ENCODE measurements at places on chromosomes 7 and 10.

- DNase-seq: no peak
These were observed 8.6 kb downstream of the MUC3A start for GRCh38 chr7:100957832-100958421.

DNA sequence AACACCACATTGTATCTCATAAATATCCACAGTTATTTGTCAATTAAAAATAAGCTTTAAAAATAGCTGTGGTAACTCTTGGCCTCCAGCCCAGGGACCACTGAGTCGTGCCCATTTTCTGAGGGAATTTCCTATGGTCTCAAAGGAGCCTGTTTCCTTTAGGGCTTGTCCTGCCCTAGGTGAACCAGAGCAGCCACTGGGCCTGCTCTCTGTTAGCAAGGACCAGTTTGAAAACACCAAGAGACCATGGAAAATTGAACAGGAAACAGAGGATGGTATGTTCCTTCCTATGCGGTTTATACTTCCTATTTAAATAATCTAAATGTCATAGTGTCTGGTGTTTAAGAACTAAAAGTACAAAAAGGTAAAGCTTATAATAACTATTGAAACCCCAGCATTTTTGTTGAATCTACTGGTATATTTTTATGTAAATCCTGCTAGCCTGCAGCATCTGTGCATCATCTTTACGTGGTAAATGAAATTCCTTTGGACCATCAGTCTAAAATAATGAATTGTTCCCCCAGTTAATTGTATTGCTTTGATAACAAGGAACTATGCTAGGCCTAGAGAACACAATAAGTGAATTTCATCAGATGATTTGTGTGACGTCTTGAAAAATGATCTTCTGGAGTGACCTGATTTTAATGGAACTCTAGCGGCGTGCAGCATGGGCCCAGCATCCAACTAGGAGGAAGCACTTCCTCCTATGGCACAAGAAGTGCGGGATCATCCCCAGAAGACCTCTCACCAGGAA lies 333.7 kb downstream of the GFRA1 start:
- DNase-seq: peak; percentile 36

DNA sequence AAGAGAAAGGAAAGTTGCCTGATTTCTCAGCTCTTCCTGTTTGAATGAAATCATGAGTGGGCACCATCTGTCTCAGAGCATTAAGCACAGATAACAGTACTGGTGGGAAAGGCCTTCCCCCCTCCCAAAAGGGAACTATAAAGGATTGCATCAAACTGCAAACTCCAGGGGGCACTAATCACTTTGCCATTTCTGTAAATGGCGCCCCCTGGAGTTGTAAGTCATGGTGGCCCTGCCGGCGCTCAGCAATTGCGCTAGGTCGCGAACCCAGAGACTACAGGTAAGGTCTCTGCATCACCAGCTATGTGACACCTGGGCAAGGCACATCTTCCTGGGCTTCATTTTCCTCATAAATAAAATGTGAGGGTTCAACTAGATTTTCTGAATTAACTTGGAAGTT lies 11.1 kb downstream of the LRRC4 start:
- no peak for DNase-seq

- DNase-seq: no peak
These were observed 197.3 kb downstream of the PHF14 start for GRCh38 chr7:11170863-11171568.

DNA sequence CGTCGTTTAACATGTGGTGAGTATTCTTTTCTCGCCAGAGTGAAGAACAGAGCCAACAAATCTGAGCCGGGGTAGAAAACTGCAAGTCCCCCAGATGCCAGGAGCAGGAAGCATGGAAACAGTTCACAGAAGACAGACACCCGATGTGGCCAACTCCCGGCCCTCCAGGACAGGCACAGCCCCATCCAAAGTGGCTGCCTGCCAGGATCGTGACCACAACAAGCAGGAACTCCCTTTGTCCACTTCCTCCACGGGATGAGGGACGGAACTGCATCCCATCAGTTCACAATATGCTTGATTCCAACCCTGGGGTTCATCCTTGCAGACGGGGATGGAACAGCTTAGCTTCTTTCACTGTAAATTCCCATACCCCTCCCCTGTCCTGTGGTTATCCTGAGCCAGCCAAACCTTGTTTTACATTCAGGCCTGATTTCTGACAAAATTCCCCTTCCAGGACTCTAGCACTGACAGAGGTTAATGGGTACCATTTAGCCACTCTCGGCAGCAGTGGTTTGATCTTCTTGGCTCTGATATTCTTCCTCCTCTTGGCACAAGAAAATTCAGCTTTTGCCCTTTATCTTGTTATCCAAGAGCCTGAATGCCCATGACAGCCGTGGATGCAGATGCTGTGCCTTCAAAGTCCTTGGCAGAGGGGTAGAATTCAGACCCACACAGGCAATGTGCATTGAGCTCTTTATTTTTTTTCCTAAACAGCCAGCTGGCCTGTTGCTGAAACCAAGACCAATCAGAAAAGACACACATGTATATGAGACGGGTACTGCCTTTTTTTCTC lies 105.5 kb upstream of the FAM204A start:
- DNase-seq: peak; percentile 55

DNA sequence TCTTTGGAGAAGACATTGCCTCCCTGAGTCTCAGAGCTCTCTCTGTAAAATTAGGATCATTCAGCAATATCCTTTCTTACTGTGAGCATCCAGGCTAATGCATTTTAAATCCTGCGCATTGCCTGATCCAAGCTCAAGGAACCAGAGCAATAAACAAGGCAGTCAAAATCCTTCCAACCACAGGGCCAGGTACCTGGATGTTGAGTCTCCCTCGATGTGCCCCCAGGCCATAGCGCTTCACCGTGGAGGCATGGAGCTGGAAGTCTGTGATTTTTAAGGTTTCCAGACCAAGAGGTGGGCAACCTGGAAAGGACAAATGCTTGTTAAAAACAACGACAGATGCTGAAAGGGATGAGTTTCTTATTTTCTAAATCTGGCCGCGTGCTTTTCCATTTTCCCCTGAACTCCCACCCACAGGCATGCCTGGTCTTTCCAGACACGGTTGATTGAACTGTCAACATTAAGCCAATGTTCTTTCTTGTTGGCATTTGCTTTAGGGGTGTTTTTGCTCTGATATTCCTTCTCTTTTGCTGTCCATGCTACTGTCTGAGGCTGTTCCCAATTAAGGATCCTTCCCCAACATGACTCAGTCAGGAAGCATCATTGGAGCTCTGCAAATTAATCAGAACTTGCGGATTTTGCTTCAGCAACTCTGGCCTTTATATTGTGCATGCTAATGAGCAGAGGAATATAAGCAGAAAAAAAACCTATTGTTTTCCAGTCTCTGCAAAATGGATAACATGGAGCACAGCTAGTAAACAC lies 29.0 kb downstream of the CPXM2 start:
- DNase-seq: peak; percentile 86

GRCh38 chr10:62237966-62238365 lies 30.7 kb downstream of the RTKN2 start:
- no peak for DNase-seq

- no peak for DNase-seq
These were observed 92.4 kb upstream of the TMEM72 start for GRCh38 chr10:44818701-44819127.

DNA sequence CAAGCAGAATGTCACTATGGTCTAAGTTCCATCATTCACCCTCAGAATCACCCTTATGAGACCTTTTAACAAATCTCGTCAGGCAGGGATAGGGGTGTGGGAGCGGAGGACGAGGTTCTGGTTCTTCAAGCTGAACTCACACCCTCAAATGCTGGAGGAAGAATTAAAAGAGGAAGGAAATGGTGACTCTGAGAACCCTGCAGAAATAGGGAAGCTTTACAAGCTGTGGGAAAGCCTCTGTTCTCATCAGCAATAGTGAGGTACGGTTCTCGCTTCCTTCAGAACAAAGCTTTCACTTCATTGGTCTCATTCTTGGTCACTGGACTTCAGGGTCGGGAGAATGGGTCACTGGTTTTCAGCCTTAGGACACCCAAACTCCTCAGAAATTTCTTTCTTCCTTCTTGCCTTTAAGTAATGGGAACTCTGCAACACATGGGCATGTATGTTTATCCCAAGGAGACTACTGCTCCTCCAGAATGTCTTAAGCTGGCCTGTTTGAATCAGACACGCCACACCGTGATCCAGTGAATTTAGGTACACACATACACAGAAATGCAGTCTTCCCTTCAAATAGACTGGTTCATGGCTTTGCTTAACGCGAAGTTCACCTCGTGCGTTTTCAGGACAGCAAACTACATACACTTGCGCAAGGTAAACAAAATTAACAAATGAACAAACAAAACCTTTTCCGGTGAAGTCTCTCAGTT lies 226.0 kb downstream of the SFMBT2 start:
- DNase-seq: no peak

GRCh38 chr7:79988653-79989052 lies 146.0 kb upstream of the GNAI1 start:
- DNase-seq: peak; percentile 60

- no peak for DNase-seq
These were observed 115.7 kb upstream of the NANOS1 start for GRCh38 chr10:118913825-118914224.

DNA sequence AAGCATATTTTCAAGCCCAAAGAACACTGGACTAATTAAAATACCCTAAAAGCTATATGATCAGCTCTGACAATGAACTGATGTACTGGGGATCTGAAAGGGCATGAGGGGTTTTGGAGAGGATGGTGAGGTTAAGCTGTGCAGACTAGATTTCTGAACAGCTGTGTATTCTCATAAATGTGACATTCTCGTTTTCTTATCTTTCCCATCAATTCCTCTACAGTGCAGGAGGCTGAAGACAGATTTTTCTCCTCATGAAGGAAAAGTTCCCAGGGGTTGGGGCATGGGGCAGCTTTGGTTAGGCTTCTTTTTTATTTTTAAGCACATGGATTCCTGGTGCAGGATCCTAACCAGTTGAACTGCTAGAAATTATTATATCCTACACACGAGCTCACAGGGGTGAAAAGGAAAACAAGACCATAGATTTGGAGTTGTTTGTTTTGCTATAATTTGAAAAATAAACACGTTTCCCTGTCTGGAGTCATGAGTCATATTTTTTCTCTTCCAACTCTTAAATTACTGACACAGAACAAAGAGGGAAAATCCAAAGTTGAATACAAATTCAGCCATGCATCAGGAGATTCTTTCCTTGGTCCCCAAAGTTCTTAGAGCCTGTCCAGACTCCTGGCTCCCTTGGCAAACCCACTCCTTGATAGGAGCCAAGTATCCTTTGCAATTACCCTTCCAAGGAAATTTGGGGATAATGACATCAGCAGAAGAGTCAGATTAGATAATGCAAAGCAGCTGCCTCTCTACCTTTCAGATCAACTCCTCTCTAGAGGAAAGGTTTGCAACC lies 147.7 kb upstream of the NPVF start:
- no peak for DNase-seq

GRCh38 chr10:75037171-75038153 lies 74.0 kb upstream of the SAMD8 start:
- no peak for DNase-seq

DNA sequence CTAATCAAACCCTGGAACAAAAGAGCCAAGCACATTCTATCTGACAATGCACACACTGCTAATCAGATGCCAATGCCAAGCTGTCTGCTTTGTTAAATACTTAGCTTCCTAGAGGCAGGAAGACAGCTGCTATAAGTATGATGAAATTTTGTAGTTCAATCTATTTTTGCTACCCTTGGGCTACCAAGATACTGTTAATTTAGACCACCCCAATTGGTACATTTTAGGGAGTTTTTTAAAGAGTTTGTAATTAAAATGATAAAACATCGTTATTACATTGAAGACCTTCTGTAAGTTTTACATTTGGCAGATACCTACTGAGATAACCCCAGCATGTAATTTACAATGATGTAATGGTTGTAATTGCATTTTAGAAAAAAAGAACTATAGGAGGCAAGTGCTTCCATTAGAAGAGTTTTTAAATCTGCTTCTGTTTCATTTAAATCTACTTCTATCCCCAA lies 268.5 kb downstream of the ADK start:
- DNase-seq: no peak

DNA sequence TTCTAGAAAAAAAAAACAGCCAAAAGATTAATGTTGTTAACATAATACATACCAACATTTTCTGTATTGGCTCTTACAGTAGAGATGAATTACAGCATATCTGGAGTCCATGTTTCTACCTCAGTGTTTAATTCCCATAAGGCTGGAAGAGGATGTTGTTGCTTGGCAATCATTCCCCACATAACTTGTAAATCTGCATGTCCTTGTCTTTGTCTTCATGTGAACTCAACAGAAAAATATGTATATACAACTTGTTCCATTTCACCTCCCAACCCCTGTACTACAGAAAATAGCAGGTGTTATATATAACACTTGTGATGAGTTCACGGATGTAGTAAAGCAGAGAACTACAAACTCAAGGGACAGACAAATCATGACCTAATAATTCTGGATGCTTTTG lies 160.9 kb upstream of the SEMA3C start:
- DNase-seq: peak; percentile 56

GRCh38 chr7:41931263-41931646 lies 228.4 kb upstream of the INHBA start:
- DNase-seq: no peak

DNA sequence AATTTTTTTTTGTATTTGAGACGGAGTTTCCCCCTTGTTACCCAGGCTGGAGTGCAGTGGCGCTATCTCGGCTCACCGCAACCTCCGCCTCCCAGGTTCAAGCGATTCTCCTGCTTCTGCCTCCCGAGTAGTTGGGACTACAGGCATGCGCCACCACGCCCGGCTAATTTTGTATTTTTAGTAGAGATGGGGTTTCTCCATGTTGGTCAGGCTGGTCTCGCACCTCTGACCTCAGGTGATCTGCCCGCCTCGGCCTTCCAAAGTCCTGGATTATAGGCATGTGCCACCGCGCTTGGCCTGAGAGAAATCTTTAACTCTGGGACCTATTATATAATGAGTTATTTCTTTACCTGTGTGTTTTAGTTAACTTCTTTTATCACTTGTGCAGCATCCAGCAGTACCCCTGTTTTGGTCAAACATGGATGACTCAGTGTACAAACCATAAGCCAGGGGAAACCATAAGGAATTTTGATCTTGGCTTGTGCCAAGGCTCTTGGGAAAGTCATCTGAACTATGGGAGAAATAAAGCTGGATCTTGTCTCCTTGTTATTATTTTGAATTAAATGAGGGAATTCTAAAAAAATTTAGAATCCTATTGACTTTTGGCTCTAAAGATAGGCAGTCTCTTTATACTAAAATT lies 23.6 kb upstream of the ZRANB1 start:
- peak; percentile 70 for DNase-seq

GRCh38 chr7:106139265-106140251 lies 27.4 kb upstream of the SYPL1 start:
- peak; percentile 28 for DNase-seq

- DNase-seq: no peak
These were observed at the start of gene UPK3B for GRCh38 chr7:76509931-76510877. TSS of gene UPK3B (plus strand) at chr7:76510552. CDS start at chr7:76510653, 101 bp downstream.

Data from fibroblast of skin of abdomen (primary cell).